ENCODE measurements at places on chromosomes 11 and 22.

DNA sequence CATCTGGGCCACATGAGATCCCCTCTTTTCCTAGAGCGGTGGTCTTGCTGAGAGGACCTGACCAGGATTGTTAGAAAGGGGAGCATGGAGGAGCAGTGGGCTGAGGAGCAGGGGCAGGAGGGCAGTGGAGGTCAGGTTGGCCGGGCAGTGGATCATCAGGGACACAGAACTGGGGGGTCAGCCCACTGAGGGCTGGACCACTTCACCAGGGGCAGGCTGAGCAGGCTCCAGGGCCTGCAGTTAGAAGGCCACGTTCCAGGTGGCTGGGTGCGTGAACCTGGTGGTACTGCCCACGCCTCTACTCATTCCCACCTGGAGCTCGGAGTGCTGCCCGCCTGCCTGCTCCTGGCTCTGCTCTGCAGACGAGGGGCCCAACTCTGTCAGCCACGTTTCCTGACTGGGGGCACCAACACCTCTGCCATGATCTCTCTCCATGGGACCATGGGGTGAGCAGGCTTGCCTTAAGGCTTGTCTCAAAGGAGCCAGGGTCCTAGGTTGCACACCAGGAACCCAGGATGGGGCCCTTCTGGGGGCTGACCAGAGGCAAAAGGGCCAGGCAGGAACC lies 9.7 kb downstream of the MRGPRF start:
- DNase-seq = no peak

- peak; percentile 7 for DNase-seq
Observed at GRCh38 chr11:62142921-62143320, 19.1 kb downstream of the INCENP start.

- DNase-seq = no peak
Observed at GRCh38 chr22:20587206-20587958, 80.0 kb downstream of the MED15 start.

DNA sequence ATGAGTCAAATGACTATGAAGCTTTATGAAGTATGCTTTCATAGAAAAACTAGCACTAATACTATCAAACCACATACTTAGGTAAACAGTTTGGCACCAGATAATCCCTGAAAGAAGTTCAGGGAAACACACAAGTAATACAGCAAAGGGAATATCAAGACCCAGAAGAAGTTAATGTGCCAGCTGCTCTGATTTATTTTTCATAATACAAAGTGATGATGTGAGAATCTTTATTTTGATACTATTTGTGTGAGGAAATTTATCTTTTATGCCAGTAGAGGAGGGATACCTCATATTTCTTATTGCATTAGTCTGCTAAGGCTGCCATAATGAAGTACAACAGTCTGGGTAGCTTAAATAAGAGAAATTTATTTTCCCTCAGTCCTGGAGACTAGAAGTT lies 67.7 kb upstream of the ANO3 start:
- DNase-seq = no peak

DNA sequence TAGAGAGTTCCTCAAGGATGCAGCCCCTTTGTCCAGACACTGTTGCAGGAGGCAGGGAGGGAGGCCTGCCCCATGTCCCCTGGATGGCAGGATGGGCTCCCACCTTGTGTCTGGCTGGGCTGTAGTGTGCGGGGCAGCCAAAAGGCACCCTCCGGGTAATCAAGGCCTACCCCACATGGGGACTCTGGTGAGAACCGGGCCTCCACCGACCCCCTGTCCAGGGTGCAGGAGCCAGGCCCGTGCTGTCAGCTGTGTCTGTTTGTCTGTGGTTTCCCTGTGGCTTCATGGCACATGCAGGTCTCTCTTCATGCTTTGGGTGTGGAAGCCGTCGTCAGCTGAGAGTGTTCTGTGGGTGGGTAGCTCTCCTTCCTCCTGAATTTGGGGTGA lies 1240.9 kb downstream of the BRD1 start:
- DNase-seq = no peak

GRCh38 chr22:40088818-40089217 lies 88.9 kb upstream of the TNRC6B start:
- DNase-seq = no peak
